CD4-positive, alpha-beta T cell treated with Interleukin-12 subunit alpha and Interleukin-12 subunit beta, for 1 hour (primary cell): ENCODE measurements at places on chromosomes 3 and 15.

DNA sequence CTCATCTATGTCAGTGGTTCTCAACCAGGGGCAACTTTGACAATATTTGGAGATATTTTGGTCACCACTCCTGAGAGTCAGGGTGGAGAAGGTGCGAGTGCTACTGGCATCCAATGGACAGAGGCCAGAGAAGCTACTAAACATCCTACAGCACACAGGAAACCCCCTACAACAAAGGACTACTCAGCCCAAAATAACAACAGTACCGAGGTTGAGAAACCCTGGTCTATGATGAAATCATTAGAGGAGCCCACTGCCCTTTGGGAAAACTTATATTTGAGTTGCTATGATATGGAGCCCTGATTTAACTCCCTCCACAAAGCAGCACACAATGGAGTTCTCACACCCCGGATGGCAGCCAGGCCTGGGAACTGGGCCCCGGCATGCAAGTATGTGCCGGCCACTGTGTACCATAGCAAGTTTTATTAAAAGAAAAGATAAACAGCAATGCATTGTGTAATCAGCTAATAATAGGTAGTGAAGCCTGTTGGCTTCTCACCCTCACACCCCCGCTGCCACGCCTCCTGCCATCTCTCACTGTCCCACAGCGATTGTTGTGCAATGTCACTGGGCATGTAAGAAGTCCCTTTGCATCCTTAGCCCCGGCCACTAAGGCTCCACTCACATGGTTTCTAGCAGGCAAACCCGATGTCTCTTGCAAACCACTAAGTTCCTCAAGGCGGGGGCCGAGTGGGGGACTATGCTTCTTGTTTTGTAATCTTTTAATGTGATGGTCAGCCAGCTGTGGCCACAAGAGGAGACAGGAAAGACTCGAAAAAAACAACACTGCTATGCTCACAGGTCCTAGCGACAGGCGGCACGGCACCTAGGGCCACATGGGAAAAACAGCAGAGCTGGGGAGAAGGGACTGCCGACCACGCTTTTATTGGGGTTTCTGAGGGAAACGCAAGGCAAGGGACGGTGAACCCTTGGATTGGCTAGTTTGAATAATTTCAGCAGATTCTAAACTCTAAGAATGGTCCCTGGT is 110.0 kb downstream of the AQP9 start:
- DNase-seq = peak; percentile 7

GRCh38 chr3:29515451-29515850 is 234.6 kb downstream of the RBMS3 start:
- no peak for DNase-seq

DNA sequence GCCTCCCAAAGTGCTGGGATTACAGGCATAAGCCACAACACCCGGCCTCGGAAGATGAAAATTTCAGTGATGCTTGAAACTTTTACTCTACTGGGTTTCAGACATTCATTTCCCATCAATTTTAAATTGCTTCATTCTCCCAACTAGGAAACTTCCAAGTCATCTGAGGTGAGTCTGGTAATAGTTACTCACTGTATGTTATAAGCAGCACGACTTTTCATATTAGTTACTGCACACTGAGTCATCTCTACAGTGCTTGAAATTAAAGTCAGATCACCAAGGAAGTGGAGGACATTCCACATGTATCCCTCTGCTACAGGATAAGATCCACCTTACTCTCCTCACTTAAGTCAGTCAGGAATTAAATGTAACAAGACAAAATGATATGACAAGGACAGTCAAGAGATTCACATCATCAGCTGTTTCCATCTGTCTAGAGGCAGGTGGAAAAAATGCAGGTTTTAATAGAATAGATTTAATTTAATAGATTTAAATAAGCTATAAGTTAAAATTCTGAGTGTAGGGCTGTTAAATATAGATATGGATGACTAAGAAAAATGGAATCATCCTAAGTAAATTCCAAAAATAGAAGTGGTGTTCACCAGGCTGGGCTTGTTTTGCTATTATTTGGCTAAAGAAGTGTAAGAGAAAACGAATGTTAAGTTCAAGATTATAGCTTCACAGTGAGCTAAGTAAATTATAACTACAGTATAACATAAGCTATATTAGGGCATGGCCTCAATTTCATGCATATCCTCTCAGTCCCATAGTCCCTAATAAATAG is 104.4 kb downstream of the TMCO5A start:
- DNase-seq = no peak

- DNase-seq = no peak
These were observed 598.1 kb upstream of the GOLIM4 start for GRCh38 chr3:168693870-168694269.

GRCh38 chr3:99499235-99500158 is 138.9 kb upstream of the COL8A1 start:
- no peak for DNase-seq

DNA sequence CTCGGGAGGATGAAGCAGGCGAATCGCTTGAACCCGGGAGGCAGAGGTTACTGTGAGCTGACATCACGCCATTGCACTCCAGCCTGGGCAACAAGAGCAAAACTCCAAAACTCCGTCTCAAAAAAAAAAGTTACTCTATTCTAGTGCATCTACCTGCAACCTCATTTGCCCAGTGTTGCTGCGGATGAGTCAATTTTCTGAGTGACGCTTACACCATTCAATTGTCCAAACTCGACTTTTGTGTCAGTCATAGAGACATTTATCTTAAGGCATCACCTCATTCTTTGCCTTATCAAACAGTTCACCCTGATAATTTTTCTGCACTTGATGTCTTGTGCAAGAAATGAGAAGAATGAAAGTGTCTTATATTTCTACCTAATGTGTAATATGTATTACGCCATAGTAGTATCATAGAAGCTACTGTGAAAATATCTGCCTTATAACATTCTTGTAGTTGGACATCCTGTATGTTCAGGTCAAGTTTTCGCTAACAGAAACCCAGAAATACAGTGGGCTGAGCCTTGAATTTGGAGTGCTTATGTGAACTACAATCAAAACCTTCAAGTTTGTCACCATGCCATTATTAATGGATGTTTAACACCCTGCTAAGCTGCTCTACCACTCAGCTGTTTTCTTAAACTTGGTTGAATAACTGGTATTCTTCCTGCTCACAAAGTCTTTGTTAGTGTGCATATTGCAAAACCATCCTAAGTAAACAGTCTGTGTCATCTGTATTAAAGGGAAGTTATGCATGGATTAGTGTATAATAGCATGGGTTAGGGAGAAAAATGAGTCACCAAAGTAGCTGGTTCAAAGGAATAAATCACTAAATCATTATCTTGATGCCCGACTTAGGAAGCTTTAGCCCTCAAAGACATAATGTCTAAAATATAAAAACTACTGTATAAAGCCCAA is 531.0 kb upstream of the NR2F2 start:
- no peak for DNase-seq

DNA sequence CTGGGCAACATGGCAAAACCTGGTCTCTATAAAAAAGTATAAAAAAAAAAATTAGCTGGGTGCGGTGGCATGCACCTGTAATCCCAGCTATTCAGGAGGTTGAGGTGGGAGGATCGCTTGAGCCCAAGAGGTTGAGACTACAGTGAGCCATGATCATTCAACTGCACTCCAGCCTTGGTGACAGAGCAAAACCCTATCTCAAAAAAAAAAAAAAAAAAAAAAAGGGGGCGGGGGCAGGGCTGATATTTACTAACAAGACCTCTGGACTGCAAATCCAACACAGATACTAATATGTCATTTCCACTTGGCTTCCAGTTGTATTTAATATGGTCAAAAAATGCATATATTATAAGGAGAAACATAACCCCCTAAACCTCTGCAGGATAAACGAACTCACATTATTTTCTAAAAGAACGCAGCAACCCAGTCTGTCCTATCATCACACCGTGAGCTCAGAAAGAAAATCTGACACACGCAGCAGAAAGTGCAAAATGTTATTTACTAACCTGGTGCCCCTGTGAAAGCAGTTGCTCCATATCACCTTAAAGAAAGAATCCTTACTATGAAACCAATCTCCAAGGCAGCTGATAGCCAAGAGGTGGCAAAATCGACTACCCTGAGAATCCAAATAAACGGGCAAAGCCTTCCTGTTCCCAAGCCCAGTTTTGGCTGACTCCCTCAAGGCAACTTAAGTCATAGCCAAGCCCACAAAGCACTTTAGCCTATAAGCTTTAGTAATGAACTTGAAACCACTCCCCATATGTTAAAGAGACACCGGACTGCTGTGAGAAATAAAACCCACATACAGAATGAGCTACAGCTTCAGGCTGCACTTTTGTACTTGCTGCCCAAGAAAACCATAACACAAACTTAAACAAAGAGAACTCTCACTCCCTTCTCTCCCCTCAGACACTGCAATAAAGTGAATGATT is 39.3 kb downstream of the PLD1 start:
- no peak for DNase-seq

DNA sequence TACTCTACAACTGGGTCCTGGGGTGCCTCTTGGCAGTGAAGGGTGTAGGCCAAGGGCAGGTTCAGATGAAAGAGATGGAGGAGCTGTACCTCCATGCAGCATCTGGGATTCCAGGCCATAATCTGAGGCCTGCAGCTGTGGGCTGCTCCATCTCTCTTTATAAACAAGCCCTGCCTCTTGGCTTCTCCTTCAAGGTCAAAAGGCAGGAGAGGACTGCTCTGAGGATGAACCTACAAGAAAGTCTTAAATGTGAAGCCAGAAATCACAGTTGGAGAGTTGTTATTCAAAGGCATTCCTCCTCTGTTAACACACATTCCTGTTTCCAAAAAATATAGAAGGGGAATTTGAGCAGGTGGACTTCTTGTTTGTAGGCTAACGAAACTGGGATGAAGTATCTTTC is 355.5 kb downstream of the NTRK3 start:
- no peak for DNase-seq

DNA sequence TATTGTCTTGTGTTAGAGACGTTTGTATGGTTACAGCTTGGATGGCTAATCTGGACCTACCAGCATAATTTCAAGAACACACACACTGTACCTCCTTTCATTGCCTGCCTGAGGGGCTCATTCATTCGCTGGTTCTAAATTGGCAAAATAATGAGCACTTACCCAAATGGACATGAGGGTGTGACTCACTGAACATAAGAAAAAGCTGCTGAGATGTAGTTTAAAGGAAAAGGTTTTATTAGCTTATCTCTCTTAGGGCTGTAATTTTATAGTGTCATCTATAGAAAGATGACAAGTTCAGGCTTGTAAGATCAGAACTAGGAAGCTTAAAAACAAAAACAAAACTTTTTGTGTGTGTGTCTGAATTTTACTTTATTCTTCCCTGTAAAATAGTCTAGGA is 120.7 kb upstream of the WNT7A start:
- DNase-seq = no peak

GRCh38 chr3:76402926-76403325 is 617.6 kb upstream of the ZNF717 start:
- no peak for DNase-seq
